ENCODE measurements at places on chromosomes 4 and X.

GRCh38 chr4:84028340-84028739 lies 470.8 kb downstream of the NKX6-1 start:
- no peak overlapping the region for H3K4me3 ChIP-seq
- no peak overlapping the region for H3K27ac ChIP-seq
- H3K36me3 ChIP-seq, result no peaks in the 10 kb centered on the region
- H3K4me1 ChIP-seq, result no peaks in the 10 kb centered on the region

GRCh38 chrX:4181782-4182407 lies 468.4 kb upstream of the PRKX start:
- DNase-seq, result no peak
- no peak overlapping the region for H3K4me3 ChIP-seq
- no peaks in the 10 kb centered on the region for H3K36me3 ChIP-seq
- no peaks in the 10 kb centered on the region for H3K4me1 ChIP-seq

- no peak overlapping the region for H3K4me3 ChIP-seq
- H3K4me1 ChIP-seq, result peaks cover 31% of the 10 kb centered on the region
- H3K27me3 ChIP-seq, result no peaks in the 10 kb centered on the region
- no peaks in the 10 kb centered on the region for H3K36me3 ChIP-seq
These were observed 58.5 kb downstream of the PRPS1 start for GRCh38 chrX:107686792-107687191.

- H3K36me3 ChIP-seq, result no peaks in the 10 kb centered on the region
- H3K27ac ChIP-seq, result no peak overlapping the region
- no peaks in the 10 kb centered on the region for H3K4me1 ChIP-seq
- no peak for DNase-seq
- H3K4me3 ChIP-seq, result no peak overlapping the region
- H3K27me3 ChIP-seq, result no peaks in the 10 kb centered on the region
These were observed 452.5 kb downstream of the IL15 start for GRCh38 chr4:142088906-142089305.

DNA sequence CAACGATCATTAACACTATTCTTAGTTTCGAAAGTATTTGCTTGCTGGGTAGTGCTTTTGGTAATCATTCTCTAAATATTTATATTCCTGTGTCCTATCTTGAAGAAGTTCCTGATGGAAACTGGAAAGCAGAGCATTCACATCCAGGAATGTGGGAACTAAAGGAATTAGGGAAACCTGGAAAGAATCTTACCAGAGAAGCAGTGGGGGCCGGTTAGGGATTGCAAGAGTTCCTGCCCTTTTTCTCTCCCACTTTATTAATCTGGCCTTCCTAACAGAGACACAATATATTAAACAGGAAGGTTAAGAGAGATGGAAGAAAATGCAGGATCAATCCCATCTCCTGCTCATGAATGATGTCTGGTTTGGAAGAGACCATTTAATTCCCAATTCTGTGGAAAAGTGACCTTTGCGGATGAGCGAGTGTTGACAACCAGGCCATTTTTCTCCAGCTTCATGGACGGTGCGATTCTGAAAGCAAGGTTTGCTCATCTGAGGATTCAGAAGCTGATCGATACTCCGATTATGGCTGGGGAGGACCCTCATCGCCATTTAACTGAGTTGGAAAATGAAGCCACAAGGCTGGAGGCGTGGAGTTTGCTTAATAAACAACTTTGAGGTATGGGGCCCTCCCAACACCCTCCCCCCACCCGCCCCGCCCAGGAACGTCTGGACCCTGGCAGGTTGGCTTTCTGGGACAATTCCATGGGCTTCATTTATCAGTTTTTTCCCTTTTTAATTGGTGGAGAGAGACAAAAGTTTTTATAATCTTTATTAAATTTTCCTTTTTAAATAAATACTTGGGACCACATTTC lies 52.3 kb downstream of the C4orf51 start:
- H3K36me3 ChIP-seq, result no peaks in the 10 kb centered on the region
- peak overlapping the region; percentile 90 for H3K4me3 ChIP-seq
- DNase-seq, result no peak
- H3K27ac ChIP-seq, result no peak overlapping the region

Data from MM.1S (cell line).